Astrocyte of the spinal cord (primary cell): ENCODE measurements at places on chromosomes 11 and 22.

- DNase-seq, result peak; percentile 50
These were observed 29.5 kb upstream of the MYH9 start for GRCh38 chr22:36417281-36417686.

DNA sequence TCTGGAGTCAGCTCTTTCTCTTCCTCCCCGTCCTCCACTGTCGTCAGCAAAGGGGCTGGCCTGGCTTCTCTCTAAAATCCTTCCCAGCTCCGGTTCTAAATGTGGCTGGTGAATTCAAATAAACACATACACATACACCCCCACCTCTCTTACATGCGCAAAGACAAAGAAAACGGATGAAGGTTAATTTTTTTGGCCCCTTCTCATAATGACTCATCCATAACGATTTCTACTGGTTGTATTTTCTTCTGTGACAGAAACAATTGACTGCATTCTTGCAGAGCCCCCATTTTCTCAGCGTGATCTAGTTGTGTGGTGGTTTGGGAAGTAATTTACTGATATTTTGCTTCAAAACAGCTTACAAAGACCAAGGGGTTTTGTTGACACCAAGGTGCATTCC lies 130.0 kb upstream of the NTM start:
- DNase-seq, result peak; percentile 46

- peak; percentile 81 for DNase-seq
These were observed 6.0 kb downstream of the RNF169 start for GRCh38 chr11:74754507-74755252.

- DNase-seq, result peak; percentile 87
These were observed 12.9 kb downstream of the CD59 start for GRCh38 chr11:33723238-33723881.

DNA sequence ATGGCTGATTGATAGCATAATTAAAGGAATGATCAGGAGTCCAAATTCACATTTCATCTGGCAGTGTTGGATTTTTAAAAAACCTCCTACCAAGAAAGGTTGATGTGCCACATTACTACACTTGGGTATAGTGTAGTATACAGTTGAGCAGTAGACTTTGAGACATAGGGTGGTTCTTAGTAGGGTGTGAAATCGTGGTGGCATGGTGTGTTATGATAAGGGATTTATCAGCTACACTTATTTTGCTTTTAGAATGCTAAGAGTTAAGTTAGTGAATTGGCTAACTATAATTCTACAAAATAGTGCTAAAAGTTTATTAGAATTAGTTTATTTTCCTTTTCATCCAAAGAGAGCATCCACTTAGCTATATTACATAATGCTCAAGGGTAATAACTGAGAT lies 13.1 kb downstream of the TBCEL start:
- DNase-seq, result no peak

- DNase-seq, result no peak
These were observed 3.3 kb downstream of the FTH1 start for GRCh38 chr11:61964058-61964665.

DNA sequence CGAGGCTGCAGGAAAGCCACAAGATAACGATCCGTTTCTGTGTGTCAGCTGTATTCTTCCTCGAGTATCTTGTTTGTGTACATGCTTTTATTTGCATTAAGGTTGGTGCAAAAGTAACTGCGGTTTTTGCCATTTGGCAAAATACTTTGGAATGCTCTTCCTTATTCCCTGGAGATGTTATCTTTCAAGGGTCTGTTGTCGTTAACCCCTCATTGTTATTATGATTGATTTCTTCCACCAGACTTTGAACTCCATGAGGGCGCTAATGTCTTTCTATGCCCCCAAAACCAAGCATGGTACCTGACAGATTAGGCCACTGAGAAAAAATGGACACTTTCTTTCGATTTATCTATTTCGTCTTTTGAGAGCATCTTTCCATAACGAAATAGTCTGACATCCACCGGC lies 563 bp upstream of the PSMA1 start:
- no peak for DNase-seq

DNA sequence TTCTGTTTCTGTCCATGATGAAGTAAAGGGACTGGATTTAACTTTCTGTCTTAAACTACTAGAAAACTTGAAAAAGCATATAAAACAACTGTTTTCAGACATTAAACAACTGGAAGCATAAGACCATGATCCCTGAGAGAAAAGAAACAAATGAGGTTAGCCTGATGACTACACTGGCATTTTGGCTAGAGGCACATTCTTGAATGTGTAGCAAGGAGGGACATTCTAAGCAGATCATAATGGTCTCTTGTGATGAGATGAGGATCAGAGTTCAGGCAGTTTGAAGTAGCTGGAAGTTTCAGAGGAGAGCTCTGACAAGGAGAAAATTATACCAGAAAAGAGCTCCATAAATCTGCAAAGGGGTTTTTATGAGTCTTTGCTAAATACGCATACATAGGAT lies 75.4 kb downstream of the AASDHPPT start:
- DNase-seq, result peak; percentile 26

- no peak for DNase-seq
These were observed 24.3 kb upstream of the HIKESHI start for GRCh38 chr11:86277741-86278140.

- DNase-seq, result no peak
These were observed 8.5 kb downstream of the SIPA1 start for GRCh38 chr11:65646288-65646957.
